ENCODE measurements at places on chromosomes 2 and 18. TPM values are rescaled to one million over a fixed set of nuclear protein-coding genes. Genes with fewer than 3 reads are reported as not detected.

The RIT2 gene
- total RNA-seq = not detected

DNA sequence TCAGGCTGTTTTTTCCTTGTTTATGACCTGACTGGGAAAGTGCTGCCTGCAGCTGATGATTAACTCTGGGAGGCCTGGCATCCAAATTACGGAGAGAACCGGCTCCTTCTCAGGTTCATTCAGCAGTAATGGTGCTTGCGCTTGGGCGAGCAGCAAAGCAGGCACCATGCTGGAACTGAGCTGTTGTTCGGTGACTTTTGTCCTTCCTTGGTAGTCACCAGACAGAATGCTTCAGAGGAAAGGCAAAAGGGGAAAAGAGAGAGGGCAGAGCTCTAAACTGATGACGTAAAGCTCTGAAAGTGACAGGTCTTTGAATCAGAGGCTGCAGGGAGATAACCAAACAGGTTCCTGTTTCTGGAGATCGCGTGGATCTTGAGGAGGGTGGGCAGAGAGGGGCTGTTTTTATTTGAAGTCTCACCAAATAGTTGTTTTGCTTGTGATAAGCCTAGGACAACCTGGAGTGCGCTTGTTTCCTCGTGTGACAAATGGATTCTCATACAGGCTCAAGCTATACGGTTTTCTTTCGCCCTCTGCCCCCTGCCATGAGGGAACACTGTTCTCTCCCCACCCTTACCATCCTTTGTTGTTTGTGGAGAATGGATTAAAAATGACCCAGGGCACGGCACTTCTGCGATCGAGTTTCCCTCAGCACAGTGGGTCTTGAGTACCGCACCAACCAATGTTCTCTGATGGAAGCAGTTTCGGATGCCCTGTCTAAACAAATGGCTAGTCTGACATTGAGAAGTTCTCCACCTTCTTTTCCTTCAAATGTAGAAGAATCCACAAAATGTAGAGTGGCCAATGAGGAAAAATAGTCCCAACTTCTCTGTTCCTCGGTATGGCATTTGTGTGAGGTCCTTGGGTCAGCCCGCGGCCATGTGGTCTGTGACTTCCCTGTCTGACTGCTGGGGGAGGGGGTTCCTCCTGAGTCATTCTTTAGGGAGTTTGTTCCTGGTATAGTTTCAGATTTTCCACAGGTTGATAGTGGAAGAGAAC lies 1.3 kb downstream of the RASGRP3 start:
- H3K4me1 ChIP-seq = peaks cover 36% of the 10 kb centered on the region
- no peak for DNase-seq
- H3K4me3 ChIP-seq = peak overlapping the region; percentile 80
- peaks cover under 1% of the 10 kb centered on the region for H3K27me3 ChIP-seq
- H3K27ac ChIP-seq = peak overlapping the region; percentile 98

DNA sequence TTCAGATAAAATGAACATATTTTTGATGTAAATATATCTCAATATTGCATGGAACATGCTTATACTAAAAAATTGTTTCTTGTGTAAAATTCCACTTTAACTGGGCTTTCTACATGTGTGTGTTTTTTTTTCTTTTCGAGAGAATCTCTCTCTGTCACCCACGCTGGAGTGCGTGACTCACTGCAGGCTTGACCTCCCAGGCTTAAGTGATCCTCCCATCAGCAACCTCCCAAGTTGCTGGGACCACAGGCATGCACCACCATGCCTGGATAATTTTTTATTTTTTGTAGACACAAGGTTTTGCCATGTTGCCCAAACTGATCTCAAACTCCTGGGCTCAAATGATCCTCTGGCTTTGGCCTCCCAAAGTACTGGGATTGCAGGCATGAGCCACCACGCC lies 254.6 kb downstream of the LOXHD1 start:
- H3K36me3 ChIP-seq = no peaks in the 10 kb centered on the region
- DNase-seq = no peak
- H3K27me3 ChIP-seq = peaks cover 8% of the 10 kb centered on the region

DNA sequence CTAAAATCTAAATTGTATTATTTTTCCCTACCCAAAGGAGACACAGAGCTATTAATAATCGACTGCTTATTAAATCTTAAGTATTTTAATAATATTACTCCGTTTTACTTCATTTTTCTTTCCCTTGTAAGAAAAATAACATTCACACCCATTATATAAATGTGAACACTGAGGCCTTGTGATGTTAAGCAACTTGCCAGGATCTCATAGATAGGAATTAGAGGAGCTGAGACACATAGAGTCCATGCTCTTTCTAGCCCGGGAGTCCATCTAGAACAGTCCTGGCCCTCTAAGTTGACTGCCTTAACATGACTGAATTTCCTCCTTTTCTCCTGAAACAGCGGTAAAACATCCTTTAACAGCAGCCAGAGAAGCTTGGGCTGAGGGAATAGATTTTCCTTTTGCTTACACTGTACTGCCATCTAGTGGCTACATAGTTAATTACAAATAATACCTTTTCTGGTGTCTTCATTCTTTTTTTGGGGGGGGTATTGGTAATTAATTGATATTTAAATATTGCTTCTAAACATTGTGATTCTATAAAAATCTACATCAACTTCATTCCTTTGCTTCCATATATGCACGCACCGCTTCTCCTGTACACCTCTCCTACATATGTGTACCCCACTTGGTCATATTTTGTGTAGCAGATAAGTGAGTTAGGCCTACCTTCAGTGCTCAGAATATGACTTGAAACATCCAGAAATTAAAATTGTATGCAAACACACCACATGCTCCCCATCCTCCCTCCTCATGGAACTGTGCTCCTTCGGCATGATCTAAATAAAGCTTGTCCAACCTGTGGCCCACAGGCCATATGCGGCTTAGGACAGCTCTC lies 125.8 kb upstream of the HNMT start:
- no peaks in the 10 kb centered on the region for H3K36me3 ChIP-seq
- H3K27me3 ChIP-seq = no peaks in the 10 kb centered on the region
- H3K4me3 ChIP-seq = no peak overlapping the region

The USP40 gene
- 18.9 TPM for total RNA-seq

The TM4SF20 gene
- total RNA-seq = not detected

- no peak for DNase-seq
- no peak overlapping the region for H3K4me3 ChIP-seq
- no peaks in the 10 kb centered on the region for H3K36me3 ChIP-seq
- no peak overlapping the region for H3K27ac ChIP-seq
- no peaks in the 10 kb centered on the region for H3K4me1 ChIP-seq
These were observed 94.5 kb downstream of the VSNL1 start for GRCh38 chr2:17634997-17635396.

DNA sequence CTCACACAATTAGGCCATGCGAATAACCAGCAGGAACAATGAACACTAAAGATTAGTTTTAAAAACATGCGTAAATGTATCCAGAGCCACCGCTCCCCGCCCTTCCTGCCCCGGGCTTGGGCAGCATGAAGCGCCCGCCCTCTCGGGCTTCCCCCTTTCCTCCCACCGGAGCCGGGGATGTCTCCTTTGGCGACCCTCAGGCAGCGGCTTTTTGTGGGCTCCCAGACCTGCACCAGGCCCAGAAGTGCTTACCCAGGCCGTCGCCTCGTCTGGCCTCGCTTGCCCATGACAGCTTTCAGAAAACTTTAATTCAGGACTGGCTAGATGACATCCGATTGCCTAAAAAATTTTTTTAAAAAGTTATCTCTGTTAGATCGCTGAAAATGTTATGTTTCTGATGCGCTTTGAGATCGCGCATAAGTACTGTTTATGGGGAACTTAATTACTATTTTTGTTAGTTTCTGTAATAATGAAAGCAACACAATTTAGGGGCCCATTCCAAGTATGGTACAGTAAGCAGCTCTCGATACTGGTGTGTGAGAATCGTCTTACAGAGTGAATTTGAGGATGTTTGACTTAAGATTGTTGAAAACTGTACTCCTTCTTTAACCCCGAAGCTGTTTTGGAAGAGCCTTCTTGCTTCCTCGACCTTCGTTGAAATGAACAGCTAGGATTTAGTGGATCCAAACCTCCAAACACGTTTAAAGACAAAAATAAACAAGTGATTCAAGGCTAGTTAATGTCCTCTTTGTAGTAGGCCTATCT lies 1.1 kb downstream of the MAP3K20 start:
- peaks cover 4% of the 10 kb centered on the region for H3K36me3 ChIP-seq
- H3K27ac ChIP-seq = peak overlapping the region; percentile 59
- H3K27me3 ChIP-seq = peaks cover 35% of the 10 kb centered on the region

GRCh38 chr2:85889627-85890281 lies 964 bp upstream of the ST3GAL5 start:
- peaks cover 64% of the 10 kb centered on the region for H3K4me1 ChIP-seq
- peak overlapping the region; percentile 79 for H3K27ac ChIP-seq
- peaks cover 26% of the 10 kb centered on the region for H3K36me3 ChIP-seq
- H3K27me3 ChIP-seq = peaks cover 3% of the 10 kb centered on the region
- H3K4me3 ChIP-seq = peak overlapping the region; percentile 82
- DNase-seq = no peak

The GPR45 gene
- not detected for total RNA-seq

DNA sequence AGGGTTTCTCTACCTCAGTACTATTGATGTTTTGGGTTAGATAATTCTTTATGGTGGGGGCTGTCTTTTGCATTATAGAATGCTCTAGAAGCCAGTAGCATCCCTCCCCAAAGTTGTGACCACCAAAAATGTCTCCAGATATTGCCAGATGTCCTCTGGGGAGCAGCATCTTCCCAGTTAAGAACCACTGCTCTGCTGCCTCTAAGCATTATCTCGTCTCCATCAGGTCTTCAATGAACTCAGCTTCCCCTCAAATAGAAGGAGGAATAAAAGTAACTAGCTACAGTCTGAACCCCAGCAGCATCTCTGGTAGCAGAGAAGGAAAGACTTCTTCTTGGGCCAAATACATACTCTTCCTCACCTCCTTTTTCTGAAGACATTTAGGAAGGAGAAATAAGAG lies 244.1 kb downstream of the AGPS start:
- no peak overlapping the region for H3K4me3 ChIP-seq
- H3K4me1 ChIP-seq = no peaks in the 10 kb centered on the region
- H3K27me3 ChIP-seq = peaks cover 7% of the 10 kb centered on the region
- H3K27ac ChIP-seq = no peak overlapping the region
- no peak for DNase-seq
- H3K36me3 ChIP-seq = no peaks in the 10 kb centered on the region

DNA sequence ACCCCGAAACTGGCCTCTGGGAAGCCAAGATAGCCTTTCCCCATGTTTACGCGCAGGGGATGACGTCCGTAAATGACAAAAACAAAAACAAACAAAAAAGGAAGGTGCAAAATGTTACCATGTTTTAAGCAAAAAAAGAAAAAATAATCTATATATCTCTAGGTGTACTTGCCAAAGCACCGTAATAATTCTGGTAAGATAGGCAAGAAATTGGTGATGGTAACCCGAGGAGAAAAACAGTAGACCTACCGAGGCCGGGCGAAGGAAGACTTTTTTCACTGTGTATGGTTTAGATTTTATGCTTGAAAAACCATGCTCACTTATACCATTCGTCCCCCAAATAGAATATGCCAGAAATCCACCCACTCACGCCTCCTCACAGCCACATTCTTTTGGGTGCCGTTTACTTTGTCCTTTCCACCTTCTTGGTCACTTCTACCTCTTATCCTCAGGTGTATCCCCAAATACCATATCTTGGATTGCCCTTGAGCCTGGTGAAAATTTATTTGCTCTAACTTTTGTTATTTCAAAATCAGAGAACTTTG lies 8.0 kb downstream of the GATA6 start:
- no peaks in the 10 kb centered on the region for H3K36me3 ChIP-seq
- DNase-seq = no peak
- H3K4me1 ChIP-seq = no peaks in the 10 kb centered on the region

The TUBA4B gene
- not detected for total RNA-seq

The UGT1A9 gene
- total RNA-seq = not detected

GRCh38 chr2:133253793-133254192 lies 314.5 kb downstream of the NCKAP5 start:
- H3K4me3 ChIP-seq = no peak overlapping the region
- H3K4me1 ChIP-seq = no peaks in the 10 kb centered on the region
- no peak overlapping the region for H3K27ac ChIP-seq
- no peak for DNase-seq
- H3K36me3 ChIP-seq = no peaks in the 10 kb centered on the region

The ATP6V1C2 gene
- total RNA-seq = not detected
